ENCODE measurements at places on chromosomes 4 and X.

DNA sequence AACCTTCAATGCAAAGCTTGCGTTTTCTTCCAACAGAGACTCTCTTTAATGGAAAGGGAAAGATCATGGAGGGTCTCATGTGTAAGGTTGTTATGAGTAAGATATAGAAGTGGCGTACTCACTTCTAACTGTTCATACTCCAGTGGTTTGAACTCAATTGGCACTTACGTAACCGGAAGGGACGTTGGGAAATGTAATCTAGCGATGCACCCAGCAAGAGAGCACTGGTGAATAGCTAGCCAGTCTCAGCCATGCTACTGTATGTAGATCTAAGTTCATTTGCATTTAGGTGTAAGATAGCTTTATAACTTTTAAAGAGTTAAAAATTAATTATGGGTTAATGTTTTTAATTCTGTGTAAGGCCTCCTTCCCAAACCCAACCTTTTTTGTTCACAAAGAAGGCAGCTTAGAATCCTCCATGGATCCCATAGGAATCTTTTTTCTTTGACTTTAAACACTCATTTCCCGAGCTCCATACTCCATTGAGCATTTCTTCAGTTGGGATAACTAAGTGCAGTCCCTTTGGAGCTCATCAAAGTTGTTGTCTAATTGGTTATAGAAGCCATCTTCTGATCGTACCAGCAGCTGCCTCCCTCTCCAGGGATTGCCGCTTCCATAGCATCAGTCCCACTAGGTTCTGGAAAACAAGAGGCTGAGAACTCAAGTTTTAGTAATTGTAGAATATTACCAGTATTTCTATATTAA lies 191.1 kb downstream of the RAPGEF2 start:
- DNase-seq: no peak

DNA sequence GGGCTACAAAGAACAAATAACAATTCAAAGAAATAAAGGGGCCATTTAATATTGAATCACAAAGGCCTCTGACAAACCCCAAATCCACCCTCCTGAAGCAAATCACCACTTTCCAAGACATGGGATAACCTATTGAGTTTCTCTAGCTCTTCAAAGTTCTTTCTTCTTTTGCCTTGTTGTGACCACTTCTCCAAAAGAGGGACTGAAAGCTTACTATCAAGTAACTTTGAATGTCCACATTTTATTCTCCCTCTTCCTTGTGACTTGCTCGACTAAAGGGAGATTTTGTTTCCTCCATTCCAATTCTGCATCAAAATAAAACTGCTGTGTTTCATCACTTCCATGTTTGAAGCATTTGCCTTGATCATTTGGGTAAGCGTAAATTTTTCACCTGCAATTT lies 166.6 kb upstream of the SLC7A11 start:
- DNase-seq: no peak

DNA sequence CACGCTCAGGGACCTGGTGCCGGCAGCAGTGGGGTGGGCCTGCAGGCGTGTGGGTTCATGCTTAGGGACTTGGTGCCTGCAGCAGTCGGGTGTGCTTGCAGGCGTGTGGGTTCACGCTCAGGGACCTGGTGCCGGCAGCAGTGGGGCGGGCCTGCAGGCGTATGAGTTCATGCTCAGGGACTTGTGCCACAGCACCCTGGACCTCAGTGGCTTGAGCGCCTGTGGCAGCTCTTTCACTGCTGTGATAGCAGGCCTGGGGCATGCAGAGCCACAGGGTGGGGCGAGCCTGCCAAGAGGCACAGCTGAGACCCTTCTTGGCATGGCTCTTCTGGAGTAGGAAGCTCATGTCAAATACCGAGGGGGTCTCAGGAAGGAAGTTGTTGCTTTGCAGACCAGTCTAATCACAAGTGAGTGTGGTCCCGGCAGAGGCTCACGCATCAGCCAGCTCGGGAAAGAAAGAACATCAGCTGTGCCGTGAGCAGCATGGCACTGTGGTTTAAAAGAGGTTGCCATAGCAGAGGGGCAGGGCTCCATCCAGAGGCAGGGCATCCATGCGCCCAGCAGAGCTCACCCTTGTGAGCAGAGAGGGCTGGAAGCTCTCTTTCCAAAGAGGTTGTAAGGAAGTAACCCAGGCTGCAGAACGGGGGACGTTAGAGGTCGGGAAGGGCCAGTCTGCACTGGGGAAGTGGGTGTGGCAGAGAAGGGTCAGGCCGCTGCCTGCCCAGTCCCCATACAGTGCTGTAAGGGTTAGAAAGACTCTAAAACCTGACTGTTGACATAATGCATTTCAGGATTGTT lies 21.1 kb downstream of the PIGG start:
- DNase-seq: no peak

DNA sequence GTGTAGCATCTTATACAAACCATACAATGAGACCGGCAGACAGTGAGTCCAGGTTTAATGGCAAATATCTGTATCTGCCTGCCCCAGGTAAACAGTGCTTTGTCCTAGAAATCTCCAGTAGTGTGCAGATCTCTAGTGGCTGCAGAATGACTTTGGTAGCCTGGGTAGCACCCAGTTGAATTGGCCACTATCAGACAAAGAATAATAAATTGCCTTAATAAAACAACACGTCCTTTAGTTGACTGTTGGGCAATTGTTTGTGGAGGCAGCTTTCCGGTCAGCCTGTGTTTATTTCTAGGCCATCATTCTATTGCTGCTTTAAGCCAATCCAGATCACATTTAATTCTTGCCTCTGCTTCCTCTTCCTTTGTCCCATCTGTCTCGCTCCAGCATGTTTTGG lies 52.5 kb downstream of the SNX25 start:
- DNase-seq: no peak

- DNase-seq: no peak
These were observed 166.2 kb upstream of the FGF13 start for GRCh38 chrX:138877746-138878145.

DNA sequence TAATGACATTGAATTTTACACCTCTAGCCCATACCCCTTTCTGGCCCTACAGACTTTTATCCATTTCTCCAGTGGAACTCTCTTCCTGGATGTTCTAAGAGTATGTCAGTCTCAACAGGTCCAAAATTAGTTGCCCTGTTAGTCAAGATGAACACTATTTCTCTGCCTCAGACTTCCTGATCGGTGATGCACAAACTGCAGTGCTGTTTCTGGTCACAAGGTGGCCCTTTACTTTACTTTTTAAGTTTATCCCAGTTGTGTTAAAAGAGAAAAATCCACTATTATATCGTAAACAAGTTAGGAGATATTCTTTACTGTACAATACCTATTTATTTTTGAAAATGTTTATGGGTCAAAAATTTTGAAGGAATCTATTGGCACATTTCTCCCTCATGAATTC lies 13.1 kb downstream of the TCEAL7 start:
- no peak for DNase-seq

DNA sequence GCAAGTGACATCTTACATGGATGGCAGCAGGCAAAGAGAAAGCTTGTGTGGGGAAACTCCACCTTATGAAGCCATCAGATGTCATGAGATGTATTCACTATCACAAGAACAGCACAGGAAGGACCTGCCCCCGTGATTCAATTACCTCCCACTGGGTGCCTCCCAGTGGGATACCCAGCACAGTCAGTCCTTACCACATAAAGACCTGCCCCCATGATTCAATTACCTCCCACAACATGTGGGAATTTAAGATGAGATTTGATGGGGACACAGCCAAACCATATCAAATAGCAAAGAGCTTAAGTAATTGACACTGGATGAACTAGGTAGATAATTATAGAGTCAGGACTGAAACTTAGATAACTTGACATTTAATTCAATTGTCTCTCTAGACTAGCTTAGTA lies 85.6 kb downstream of the SLIT2 start:
- no peak for DNase-seq

DNA sequence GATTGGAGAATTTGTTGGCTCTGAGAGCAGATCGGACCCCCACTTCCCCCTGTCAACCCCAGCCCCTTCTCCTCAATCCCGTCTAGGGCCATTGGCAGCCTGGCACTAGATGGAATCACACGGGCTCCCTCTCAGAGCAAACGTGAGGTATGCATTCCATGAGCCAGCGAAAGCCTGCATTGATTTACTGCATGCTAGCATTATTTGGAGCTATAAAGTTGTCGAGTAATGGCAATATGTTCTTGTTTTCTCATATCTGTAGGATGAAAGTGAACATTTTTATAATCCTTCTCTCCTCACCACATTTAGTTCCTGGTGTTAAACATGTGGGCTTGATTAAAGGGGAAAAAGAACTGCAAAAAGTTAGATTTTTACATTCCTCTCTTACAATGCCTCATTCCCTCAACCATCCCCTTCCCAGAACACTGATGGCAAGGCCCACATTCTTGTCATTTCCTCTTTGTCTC lies 159.2 kb downstream of the SPRY1 start:
- DNase-seq: peak; percentile 33

DNA sequence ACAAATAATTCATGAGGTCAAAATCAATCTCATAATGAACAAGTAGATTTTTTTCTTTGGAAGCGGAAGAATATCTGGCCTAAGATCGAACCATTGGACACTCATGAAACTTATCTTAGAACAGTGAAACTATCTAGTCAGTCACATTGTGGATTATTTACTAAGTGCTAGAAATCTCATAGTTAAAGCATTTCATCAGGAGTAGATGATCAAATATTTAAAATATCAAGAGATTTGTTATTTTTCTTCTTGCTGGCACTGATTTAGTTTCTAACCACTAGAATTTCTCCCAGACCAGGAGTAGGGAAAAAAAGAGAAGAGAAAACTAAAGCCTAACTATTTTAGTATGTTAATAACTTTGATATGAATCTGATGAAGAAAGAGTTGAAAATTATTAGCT lies 105.5 kb downstream of the SHROOM3 start:
- DNase-seq: no peak

- no peak for DNase-seq
These were observed 23.3 kb upstream of the ARX start for GRCh38 chrX:25039036-25039435.

DNA sequence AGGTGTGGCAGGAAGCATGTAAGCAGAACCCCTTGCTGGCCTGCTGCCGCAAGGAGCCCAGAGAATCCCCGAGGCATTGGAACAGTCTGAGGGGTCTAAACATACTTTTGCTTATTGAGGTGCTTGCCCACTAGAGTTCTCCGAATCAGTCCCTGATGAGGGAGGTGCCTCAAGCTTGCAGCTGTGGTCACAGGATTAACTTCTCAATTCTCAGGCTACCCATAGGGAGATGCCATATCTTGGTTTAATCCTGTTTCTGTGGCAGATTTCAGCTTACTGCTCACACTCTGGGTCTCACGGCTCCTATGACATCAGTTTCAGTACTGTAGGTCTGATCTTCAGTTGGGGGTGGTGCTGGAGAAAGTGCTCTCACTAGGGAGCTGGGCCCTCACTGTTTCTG lies 39.9 kb downstream of the CCNG2 start:
- DNase-seq: no peak

- DNase-seq: no peak
These were observed 31.9 kb downstream of the REPS2 start for GRCh38 chrX:16978193-16978984.

DNA sequence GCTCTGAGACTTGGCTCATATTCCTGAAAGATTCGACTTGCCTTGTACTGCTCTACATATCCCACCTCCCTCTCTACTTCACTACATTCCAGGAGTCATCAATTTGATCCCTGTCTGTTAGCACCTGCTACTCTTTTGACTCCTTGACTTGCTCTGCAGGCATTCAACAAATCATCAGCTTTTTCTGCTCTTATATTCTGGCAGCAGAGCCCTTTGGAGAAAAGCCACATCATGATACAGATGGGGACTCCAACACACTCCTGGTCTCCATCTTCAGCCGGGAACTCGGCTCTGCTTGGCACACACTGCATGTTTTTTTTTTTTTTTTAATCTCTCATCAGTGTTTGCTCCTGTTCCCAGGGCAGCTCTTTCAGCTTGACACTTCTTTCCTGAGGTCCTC lies 293.2 kb upstream of the LCORL start:
- no peak for DNase-seq

- no peak for DNase-seq
These were observed 186.6 kb downstream of the NKX6-1 start for GRCh38 chr4:84312426-84313012.

DNA sequence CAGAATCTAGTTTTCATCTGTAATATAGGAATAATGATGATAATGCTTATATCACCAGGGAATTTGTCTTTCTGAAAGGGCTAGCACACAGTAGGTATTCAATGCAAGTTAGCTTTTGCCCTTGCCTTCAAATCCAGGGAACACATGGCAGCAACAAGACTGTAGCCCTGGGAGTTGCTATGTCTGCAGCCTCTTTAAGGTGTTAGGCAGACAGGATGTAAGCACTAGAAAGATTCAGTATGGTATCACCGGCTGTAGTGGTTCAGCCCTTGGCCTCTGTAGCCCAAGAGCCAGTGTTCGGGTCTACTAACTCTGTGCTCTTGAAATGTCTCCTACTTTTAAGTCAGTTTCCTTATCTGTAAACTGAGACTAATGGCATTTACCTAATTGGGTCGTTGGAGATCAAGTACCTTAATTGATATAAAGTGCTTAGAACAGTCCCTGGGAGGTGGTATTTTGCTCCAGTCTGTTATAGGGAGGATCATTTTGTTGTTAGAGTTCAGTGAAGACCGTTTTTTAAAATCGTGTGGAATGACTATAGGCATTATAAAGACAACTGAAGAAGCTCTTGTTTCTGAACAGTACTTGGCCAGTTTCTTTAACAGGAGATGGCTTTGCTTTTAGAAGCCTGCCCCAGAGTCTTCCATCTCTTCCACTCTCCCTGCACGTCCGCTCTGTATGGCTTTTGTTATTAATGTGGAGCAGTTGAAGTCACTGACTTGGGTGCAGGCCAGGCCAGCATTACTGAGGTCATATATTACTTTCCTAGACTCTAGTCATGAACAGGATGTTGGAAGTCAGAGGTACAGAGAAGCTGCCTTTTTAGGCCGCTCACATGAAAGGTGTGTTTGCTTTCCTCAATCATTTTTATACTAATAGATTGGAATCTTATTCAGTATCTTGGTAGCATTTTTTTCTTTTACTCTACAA lies 44.8 kb downstream of the GAB1 start:
- peak; percentile 54 for DNase-seq

- DNase-seq: no peak
These were observed 143.5 kb downstream of the TSPAN5 start for GRCh38 chr4:98514741-98515469.

DNA sequence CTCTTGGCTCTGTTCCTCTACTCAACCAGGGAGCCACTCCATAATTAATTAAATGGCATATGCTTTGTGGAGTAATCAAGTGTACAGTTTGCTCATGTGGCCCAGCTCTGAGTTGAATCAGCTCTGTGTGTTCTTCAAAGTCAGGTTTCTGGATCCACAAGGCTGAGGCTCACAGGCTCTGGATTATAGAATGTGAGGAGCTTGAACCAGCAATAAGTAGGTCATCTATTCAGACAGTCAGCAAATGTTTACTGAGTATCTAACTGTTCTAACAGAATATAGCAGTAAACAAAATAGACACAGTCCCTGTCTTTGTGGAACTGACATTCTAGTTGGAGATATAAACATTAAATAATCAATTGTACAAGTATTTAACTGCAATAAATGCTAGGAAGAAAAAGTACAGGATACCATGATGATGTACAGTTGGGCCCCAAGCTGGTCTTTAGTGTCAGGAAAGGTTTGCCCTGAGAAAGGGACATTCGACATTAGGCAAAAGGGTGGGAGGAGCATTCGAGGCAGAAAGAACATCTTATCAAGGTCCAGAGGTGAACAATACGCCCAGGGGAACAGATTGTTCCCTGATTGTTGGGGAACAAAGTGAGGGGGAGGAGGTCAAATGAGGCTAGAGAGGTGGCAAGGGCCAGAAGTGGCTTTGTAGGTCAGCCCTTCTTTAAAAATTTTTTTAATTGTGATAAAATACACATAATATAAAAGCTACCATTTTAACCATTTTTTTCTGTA lies 20.5 kb upstream of the TSR2 start:
- no peak for DNase-seq

- no peak for DNase-seq
These were observed 243.8 kb downstream of the THOC2 start for GRCh38 chrX:123489011-123489410.

Measured in AG04449 (cell line).